ENCODE measurements at places on chromosomes 4 and X.

DNA sequence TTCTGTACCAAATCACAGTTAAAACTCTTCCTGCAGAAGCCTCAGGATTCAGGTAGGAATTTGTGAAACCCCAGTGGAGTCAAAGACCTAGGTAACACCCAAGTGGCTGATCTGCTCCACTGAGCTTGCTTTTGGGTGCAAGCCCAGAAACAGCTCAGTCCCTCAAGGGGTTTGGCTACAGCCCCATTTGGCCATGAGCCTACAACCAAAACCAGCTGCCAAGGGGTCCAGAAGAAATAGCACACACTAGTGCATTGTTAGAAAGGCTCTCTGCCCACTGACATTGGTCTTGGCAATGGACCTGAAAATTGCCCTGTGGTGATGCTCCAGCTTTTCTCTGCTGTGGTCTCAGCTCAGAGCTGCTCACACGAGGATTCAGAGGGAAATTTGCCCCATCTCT lies 577.4 kb upstream of the INTU start:
- no peak for DNase-seq

GRCh38 chr4:168388890-168389289 lies 70.3 kb upstream of the DDX60 start:
- DNase-seq: no peak

DNA sequence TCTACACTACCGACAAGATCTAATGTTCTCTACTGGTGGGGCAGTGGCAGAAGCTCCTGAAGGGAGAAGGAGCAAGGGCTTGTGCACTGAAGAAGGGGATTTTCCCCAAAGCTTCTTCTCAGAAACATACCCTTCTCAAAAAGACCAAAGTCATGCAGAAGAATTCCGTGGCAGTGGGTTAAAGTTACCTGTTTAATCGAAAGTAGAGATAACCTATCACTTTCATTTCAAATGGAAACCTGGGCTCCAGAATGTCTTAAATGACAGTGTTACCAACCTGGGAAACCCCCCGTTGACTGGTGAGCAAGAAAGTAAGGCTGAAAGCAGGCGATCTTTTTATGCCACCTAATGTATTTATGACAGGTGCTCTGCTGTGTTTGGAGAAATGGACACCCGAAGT lies 92.5 kb upstream of the TEX13D start:
- no peak for DNase-seq

DNA sequence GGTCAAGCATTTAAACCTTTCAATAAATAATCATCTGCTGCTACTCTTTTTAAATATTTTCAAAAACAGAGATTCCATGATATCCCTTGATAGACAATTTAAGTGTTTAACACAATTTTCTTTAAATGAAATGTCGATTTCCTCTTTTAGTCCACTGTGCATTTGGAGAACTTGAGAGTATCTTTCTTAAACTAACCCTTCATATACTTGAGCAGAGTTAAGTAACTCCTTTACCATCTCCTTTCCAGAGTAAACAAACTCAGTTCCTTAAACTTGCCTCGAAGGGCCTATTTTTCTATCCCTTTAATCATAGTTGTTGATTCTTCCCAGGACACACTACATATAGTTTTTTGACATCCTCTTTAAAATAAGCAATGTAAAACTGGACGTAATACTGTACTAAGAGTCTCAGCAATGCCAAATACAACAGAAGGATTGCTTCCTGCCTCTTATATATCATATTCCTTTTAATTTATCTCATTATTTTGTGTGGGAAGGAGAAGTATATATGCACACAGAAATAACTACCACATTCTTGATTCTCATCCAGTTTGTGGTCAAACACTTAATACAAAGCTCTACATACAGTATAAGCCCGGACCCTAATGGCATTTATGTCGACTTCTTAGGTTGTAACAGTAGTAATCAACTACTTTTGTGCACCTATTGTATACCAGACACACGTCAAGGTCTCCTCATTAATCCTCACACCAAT lies 22.8 kb downstream of the RAB28 start:
- DNase-seq: no peak

DNA sequence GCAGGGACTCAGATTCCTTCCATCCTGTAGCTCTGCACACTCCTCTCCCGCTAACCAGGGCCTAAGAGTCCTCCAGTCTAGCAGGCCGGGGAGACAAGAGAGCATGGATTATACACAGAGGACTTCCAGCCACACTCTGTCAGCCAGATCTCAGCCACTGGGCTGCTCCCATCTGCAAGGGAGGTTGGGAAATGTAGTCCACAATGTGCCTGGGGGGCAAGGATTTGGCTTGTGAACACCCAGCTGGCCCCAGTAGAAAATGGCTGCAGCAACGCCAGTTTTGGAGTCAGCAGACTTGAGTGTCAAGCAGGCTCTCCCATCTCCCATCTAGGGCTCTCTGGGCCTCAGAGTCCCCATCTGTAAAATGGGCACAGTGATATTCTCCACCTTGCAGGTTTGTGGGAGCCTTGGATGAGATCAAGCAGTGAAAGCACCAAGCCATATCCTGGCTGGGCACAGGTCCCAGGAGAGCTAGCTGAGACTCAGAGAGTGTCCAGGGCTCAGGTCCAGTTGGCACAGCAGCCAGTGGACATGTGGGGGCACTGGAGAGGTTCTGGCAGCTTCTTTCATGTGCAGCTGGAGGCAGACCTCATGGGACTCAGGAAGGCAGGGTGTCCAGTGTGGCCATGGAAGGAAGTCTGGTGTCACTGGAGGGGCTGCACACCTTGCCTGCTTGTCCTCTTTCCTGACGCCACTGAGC lies 14.6 kb downstream of the PSAPL1 start:
- peak; percentile 3 for DNase-seq

GRCh38 chrX:41677183-41678060 lies 11.4 kb upstream of the GPR34 start:
- no peak for DNase-seq

GRCh38 chr4:42915484-42915883 lies 23.0 kb downstream of the GRXCR1 start:
- no peak for DNase-seq

GRCh38 chr4:31020363-31020762 lies 300.2 kb downstream of the PCDH7 start:
- DNase-seq: no peak

GRCh38 chrX:54602563-54602962 lies 72.5 kb downstream of the GNL3L start:
- DNase-seq: no peak

DNA sequence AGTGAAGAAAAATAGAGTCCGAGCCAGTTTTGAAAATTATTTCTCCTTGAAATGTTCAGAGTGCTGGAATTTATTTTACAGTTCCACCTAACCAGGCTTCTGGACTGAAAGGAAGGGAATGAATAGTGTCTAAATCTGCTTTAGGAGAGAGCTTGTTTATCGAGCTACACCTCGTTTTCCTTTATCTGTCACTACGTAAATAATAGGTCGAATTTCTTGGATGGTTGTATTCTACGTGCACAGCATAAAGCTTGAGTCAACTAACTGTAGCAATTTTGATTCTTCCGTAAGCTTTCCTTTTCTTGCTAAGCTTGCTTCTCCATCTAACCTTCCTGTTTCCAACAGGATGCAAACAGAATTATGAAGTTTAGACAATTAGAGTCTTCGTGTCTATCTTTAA lies 48.6 kb downstream of the ADGRL3 start:
- DNase-seq: no peak

GRCh38 chr4:103402198-103402597 lies 204.1 kb upstream of the CENPE start:
- no peak for DNase-seq

GRCh38 chrX:24124244-24124799 lies 25.2 kb upstream of the ZFX start:
- DNase-seq: no peak

DNA sequence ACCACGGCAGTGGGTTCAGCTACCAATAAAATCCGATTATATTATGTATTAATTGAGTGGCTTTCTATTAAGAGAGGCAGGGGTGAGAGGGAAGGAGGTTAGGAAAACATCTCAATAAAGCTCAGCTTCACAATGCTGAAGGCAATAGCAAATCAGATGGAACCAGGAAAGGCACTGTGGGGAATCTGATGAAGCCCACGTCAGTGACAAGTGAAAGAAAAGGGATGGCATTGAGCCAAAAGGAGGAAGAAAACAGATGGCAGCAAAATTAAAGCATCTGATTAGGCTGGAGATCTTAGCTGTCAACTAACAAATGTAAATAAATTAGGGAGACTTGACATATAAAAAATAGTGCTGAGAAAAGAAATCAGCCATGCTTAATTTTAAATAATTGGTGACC lies 180.9 kb downstream of the RASL11B start:
- no peak for DNase-seq

GRCh38 chrX:139750390-139750789 lies 42.4 kb upstream of the MCF2 start:
- no peak for DNase-seq

- no peak for DNase-seq
Measured at GRCh38 chrX:48703642-48704481, 7.3 kb downstream of the SUV39H1 start.

DNA sequence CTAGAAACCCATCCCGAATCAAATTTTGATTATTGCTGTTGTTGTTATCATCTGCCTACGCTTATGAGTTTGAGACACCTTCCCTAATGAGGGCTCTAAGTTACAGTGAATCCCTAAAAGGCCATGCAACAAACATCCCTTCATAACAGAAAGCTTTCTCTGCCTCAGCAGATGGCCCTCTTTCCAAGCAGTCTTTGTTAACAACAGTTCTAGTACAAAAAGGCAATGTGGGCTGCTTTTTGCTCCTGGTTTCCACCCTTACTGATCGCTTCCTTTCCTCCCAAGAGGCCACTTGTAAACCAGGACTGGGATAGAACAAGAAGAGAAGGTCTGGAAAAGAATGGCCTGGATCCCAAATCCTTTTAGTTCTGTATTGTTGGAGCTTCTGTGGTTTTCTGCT lies 24.2 kb downstream of the GPC4 start:
- no peak for DNase-seq

DNA sequence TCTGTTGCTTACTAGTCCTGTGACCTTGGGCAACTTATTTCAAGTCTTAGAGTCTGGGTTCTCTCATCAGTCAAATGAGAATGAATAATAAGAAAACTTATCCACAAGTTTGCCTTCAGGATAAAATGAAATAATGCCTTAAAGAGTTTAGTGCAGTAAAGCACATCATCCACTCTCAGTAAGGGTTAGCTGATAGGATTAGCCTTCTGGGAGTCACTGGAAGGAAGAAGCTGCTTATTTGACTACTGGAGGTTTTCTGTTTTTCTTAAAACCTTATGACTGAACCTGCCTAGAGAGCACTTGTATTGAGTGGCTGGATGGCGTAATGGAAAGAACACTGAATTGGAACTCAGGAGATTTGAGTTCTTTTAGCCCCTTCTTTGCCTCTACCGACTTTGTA lies 1.8 kb downstream of the RNF128 start:
- DNase-seq: no peak

GRCh38 chr4:7933651-7934510 lies 5.8 kb downstream of the AFAP1 start:
- DNase-seq: no peak

DNA sequence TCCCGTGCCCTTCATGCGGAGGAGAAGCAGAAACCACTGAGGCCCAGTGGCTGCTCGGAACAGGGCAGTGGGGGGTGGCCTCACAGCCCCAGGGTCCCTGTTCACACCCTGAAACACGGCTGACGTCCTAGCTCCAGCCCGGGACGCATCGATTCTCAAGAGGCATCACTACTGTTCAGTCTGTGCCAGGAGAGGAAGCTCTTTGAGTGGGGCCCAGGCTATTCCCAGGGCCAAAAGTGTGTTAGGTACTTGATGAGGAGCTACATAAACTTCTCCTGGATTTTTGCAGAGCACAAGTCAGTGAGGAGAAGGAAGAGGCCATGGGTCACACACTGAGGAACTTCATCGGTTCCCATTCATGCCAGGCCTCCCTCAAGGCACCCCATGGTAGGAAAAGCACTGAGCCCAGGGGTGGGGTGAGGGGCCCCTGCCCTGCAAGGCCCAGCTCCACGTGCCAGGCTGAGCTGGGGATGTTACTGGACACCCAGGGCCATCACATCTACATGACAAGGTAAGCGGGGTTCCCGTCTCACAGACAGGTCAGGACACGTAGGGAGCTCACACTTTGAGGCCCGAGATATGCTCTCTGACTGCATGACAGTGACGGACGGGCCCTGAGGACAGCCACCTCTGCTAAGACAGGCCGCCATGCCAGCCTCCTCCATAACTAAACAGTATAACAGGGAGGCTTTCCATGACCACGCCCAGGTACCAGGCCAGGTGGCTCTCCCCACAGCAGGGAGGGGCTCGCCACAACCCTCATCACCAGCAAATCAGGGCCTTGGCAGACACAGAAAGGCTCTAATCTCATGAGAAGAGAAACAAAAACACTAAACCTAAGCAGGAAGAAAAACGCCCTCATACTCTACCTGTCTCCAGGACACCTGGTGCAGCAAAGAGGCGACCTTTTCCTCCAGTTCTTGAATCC lies 12.4 kb downstream of the TNIP2 start:
- DNase-seq: peak; percentile 10

DNA sequence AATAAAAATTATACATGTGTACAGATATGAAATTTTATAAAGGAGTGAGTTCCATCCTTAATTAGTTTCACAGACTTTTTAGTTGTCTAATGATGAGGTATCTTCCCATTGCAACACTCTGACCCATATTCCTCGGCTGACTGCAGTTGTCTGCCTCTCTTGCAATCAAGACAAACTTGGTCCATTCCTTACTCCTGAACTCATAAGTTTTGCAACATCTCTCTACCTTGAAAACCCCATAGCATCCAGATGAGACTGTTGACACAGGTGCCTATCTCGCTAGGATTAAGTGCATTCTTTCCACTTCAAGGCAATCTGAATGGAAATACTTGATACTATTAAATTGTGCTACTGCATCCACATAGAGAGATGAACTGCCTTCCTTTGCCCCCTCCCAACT lies 2.3 kb downstream of the XKRX start:
- no peak for DNase-seq

Data from D721Med (cell line).